ENCODE measurements at places on chromosomes 6 and 20. TPM values are rescaled to one million over a fixed set of nuclear protein-coding genes. Genes with fewer than 3 reads are reported as not detected.

DBNDD2 gene
- total RNA-seq: 42.3 TPM

ELOVL4 gene
- 0.38 TPM for total RNA-seq

DZANK1 gene
- 2.2 TPM for total RNA-seq

PCSK2 gene
- not detected for total RNA-seq

RSPO3 gene
- total RNA-seq: 2.3 TPM

ASXL1 gene
- 86.1 TPM for total RNA-seq

Measured in subcutaneous adipose tissue (tissue), 4 donors.